Ureter (tissue), 1 donor: ENCODE measurements at places on chromosomes 12 and 14.

DNA sequence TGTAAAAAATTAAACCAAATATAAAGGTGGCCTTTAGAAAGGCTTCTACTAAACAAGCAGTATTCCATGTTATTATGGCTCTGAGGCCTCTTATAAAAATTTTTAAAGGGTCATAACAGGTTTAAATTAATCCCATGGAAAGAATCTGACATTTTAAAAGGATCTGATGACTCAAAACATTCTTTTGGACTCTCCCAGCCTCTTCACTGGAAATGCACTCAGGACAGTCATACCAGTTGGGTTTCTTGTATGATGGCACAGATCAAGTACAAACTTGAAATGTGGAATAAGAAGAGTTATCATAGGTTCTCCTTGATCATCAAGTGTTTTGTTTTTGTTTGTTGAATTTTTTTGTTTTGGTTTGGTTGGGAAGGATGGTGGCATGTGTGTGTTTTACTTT, 50.8 kb downstream of the PPP2R5E start:
- DNase-seq, result no peak

- DNase-seq, result no peak
These were observed 35.8 kb downstream of the DAO start for GRCh38 chr12:108915632-108916133.

DNA sequence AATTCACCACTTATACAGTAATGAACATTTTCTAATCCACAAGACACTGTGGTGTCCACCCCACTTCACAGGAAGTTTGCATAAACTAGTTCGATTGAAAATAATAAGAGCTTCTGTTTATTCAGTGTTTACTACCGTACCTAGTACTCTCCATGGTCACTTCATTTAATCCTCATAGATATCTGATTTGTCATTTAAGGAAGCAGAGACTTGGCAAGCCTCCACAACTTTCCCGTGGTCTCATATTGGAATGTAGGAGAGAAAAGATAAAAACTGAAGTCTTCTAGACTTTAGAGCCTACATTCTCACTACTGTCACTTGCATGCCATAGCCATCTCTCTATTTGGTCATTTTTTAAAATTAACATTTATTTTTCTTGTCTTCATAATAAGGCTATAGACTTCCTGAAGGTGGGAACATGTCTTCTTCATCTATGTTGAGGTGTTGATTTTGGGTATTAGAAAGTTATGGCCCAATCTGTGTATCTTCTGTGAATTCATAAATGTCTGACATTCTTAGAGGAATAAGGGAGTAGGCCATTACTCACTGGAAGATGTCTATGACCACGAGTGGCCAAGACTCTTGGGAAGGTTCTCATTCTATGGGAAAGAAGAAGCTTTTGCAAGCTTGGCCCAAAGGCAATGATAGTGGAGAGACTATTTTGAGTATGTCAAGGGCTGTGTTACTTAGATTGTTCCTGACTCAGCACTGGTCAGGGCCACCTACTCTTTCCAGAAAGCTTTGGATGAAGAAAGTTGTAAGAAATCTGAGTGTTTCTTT, 423.7 kb downstream of the LRIG3 start:
- no peak for DNase-seq

GRCh38 chr14:36426836-36427235, 93.2 kb downstream of the NKX2-1 start:
- DNase-seq, result no peak

DNA sequence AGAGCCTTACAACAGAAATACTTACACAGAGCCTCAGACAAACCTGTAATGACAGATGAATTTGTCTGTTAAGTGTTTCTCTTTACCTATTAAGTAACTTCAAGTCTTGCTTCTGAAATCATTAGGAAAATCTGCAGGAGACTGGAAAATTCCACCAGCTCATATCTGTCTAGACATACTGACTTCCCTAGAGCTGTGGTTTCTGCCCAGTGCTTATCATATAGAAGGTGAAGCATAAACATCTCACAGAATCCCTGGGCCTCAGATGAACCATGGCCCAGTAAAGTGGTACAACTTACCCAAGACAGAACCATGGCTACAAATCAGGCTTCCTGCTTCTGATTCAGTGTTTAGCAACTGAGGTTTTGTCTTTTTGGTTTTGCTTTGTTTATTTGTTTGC, 91.6 kb downstream of the EGLN3 start:
- no peak for DNase-seq

- DNase-seq, result no peak
These were observed 8.1 kb downstream of the PTPN6 start for GRCh38 chr12:6959058-6959804.

GRCh38 chr12:62976110-62976662, 41.2 kb upstream of the PPM1H start:
- DNase-seq, result no peak

DNA sequence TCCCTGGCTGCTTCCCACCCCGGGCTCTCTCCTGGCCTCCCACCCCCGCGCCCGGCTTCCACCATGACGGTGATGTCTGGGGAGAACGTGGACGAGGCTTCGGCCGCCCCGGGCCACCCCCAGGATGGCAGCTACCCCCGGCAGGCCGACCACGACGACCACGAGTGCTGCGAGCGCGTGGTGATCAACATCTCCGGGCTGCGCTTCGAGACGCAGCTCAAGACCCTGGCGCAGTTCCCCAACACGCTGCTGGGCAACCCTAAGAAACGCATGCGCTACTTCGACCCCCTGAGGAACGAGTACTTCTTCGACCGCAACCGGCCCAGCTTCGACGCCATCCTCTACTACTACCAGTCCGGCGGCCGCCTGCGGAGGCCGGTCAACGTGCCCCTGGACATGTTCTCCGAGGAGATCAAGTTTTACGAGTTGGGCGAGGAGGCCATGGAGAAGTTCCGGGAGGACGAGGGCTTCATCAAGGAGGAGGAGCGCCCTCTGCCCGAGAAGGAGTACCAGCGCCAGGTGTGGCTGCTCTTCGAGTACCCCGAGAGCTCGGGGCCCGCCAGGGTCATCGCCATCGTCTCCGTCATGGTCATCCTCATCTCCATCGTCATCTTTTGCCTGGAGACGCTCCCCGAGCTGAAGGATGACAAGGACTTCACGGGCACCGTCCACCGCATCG, 1.8 kb downstream of the KCNA1 start:
- no peak for DNase-seq

GRCh38 chr14:83713732-83714131, 1816.2 kb upstream of the FLRT2 start:
- DNase-seq, result no peak

DNA sequence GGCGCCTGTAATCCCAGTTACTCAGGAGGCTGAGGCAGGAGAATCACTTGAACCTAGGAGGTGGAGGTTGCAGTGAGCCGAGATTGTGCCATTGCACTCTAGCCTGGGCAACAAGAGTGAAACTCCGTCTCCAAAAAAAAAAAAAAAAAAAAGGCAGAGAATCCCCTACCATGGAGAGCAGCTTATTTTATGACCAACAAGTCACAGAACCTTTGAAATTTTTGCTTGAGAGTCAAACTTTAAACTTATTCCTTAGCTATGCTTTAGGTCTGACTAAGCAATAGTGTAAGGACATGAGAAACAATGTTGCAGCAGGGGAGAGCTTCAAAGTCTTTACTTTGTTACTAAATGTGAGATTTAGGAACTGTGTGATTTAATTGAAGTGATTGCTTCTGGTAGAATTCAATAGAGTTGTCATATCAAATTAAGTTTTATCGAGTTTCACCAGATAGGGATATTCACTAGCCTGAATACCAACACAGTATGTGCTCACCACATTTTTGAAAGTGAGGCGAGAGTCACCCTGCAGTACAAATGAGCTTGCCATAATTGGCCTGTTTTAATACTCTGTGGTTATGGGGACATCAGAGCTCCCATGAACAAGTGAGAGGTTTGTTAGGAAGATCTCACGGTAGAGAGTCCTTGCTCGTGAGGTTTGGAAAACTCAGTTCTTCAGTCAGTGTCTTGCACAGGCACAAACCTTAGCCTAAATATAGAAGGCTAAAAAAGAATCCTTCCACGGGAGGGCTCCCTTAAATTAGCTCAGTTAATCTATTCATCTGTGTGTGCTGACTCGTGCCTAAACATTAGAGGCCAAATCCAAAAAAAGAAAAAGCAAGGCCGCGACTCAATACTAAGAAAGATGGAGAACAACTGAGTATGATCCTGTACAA, 108.6 kb downstream of the SAMD4A start:
- DNase-seq, result no peak

DNA sequence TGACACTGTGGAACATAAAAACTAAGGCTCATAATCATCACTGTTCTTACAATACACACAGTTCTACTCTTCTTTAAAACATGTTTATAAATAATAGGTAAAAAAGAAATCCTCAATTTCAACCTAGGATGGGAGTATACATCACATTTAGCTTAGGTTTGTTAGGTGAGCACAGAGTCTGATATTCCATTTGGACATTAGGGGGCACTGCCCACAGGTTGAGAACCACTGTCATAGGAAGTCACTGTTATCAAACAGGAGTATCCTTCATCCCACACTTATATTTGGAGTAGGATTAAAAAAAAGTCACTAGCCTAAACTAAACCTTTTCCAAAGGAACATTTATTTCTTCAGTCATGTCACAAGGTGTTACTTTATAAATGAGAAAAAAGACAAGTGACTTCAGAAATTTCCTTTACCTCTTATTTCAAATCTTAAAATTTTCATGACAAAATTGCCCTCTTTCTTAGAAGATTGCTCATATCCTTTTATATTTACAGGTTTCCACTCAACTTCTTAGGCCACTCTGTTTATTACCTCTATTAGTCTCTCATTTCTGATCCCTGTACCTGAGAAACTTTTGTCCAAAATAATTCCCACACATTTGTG, 240.6 kb downstream of the CPNE8 start:
- DNase-seq, result no peak

DNA sequence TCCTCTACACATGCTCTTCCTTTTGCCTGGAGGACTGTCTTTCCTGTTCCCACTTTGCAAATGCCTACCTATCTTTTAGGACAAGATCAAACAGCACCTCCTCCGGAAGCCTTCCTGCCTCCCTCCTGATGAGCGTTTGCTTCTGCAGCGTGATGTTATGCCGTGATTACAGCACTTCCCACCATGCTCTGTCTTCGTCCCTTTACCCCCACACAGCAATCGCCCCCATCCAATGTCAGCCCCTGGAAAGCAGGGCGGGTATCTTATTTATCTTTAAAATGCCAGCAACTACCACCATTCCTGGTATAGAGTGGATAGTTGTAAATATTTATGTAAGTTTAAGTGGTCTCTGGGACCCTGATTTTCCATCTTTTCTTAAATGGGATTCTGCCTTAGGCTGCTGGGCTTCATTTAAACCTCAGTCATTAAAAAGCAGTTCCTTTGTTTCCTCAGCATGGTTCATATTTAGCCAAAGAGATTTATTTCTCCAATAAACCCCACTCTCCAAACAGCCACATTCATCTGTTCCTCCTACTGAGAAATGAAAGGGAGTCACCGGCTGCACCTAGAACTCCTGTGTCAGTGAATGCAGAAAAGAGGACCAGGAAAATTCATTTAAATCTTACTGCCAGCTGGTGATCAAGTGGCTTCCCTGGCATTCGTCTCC, 33.8 kb upstream of the SLC24A4 start:
- no peak for DNase-seq

GRCh38 chr12:110768960-110769359, 26.3 kb upstream of the PPP1CC start:
- no peak for DNase-seq

GRCh38 chr14:64504897-64505794, 576 bp downstream of the ZBTB1 start:
- DNase-seq, result peak; percentile 92

- DNase-seq, result no peak
These were observed 29.5 kb downstream of the VPS37B start for GRCh38 chr12:122866379-122866778.

GRCh38 chr12:77062846-77063461, 2.4 kb downstream of the E2F7 start:
- DNase-seq, result no peak

GRCh38 chr14:78524766-78525165, 354.6 kb downstream of the NRXN3 start:
- no peak for DNase-seq

- DNase-seq, result no peak
These were observed 1128.3 kb upstream of the FLRT2 start for GRCh38 chr14:84401631-84402030.

GRCh38 chr12:13001775-13002040, 1.6 kb upstream of the HEBP1 start:
- no peak for DNase-seq
